ENCODE measurements at places on chromosomes 1 and 21.
A peak's percentile ranks its signal among the peaks of the same experiment; 100 is the strongest.

DNA sequence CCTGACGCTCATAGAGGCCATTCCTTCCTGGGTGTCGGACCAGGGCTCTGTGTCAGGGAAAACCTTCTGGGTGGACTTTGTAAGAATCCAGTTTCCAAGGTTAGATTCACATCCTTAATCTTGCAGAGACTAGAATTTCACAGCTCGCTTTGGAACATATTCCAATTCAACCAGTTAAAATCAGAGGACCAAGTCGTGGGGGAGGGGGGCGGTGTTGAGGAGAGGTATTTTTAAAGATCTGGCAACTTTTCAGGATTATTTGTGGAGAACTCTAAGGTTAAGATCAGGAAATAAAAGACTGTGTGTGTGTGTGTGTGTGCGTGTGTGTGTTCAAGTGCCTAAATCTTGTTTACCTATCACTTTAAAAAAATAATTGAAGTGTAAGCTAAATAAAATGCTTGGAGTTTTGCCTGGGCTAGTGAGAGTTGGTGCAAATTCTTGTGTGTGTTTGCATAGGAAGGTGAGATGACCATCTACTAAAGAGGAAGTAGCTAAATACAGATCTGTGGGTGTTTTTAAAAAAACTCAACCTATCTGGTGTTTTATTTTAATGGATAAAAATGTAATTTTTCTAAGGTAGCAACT is 21.8 kb downstream of the TENT5C start:
- no peak for DNase-seq

DNA sequence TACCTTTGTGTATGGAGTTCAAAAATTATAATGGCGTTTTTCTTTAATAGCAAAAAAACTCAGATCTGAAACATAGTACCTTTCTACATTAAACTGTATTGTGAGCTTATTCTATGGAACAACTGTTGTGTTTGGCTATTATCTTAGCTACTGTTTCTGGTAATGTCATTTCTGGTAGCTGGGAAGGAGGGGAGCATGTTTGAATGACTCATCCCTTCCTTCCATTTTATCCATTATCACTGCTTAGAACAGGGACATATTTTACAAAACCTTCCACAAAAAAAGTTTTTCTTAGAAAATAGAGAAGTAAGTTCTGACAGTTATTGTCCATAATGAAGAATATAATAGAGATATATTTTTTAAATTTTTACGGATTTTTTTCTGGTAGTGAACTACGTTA is 128.3 kb downstream of the NRDC start:
- no peak for DNase-seq

- no peak for DNase-seq
These were observed 71.6 kb downstream of the TRIM33 start for GRCh38 chr1:114439369-114439768.

DNA sequence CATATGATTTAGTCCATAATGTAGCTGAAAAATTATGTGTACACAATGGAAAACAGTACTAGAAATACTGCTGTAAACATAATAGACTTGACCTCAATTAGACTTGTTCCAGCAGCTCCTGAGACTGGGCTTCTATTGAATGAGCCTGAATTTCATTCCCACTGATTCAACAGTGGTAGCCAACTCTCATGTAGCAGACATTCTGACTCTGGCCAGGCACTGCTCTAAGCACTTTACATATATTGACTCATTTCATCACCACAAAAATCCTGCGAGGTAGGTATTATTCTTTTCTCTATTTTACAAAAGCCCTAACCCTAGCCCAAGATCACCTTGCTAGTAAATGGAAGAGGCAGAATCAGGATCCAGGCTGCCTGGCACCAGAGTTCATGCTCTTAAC is 12.8 kb upstream of the CTSS start:
- DNase-seq, result peak; percentile 34

- no peak for DNase-seq
These were observed 327.5 kb upstream of the LYPLAL1 start for GRCh38 chr1:218846181-218846580.

DNA sequence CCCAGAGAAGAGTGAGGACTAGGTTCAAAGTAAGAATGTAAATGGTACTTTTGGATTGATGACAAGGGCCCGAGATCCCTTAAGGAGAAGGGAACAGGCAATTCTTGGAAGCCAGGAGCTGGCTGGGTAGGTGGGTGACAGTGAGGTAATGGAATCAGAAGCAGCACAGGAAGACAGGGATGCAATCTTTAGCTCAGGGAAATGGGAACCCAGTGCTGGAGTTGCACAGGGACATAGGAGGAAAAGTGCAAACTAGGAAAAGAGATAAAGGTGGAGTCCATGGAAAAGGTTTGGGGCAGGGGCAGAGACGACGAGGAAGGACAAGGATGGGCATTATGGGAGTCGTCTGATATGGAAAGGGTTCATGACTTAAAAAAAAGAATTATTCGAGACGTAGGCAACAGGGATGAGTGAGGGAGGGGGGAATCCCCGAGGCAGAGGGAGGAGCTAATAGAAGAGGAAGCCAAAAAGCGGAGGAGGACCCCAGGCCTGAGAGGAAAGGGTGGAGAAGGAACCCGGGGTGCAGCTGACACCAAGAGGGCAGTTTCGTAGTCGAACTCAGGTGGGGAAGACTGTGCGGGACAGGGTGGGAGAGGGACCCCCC is 495 bp downstream of the PI4KB start:
- DNase-seq, result no peak

DNA sequence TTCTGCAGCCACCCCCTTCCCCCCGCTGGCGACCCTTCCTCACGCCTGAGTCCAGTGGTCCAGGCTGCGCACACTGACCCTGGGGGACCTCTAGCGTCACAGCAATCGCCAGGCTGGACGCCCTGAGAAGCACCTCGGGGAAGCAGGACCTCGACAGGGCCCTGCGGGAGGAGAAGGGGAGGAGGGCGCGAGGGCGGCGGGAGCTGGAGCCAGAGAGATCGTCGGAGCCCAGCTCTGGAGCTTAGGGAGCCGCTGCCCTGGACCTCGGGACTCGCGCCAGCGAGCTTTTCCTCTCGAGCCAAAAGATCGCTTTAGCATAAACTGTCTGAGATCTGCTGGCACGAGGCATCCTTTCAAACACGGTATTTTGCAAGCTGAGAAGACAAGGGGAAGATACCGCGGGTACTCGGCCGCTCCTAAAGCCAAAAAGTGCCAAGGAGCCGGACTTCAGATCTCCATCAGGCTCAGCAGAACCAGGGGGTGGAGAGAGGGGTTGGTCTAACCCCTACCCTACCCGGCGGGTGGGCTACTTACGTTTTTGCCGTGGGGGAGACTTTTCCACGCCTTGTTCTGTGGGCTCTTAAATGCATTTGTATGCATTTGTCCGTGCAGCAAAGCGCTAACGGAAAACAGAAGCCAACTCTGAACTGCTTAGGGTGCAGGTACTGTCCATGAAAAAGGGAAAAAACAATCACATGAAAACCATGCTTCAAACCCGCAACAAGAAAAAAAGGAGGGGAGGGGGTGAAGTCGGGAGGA is 586 bp downstream of the COL24A1 start:
- DNase-seq, result no peak

DNA sequence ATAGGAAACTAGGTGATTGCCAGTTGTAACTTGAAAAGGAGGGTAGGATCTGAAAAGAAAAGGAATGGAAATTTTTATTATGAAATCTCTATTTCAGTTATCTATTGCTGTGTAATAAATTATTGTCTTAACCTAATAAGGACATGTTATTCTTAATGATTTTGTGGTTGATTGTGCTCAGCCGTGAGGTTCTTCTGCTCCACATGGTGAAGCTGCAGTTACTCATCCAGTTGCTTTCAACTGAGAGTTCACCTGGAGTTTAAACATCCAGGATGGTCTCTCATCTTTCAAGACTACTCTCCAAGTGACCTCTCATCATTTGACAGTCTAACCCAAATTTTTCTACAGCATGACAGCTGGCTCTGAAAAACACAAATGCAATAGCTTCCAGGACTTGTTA is 96.0 kb downstream of the ATG4C start:
- no peak for DNase-seq

GRCh38 chr1:183975651-183976050 is 61.9 kb downstream of the COLGALT2 start:
- no peak for DNase-seq

- no peak for DNase-seq
These were observed 1.3 kb upstream of the UMODL1 start for GRCh38 chr21:42069843-42070242.
